ENCODE measurements at places on chromosomes 2 and 18. TPM values are rescaled to one million over a fixed set of nuclear protein-coding genes. Genes with fewer than 3 reads are reported as not detected.

GRCh38 chr2:240959214-240959940 is 39.0 kb upstream of the SNED1 start:
- DNase-seq = no peak

DNA sequence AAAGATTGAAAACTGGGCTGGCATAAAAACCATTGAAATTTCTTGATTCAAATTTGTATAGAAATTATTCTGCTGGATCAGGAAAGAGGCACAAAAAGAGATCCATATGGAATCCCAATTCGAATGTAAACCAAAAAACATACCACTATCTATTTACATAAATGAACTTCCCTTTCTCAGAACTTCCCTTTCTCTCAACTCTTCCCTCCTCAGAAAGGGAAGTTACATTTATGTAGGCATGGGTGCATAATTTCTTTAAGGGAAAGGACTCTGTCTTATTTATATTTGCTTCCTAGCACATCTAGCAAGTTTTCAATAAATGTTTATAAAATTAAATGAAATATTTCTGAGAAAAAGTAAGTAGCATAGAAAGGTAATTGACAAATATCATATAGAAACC is 398.1 kb upstream of the ATP5MC3 start:
- DNase-seq = no peak

DNA sequence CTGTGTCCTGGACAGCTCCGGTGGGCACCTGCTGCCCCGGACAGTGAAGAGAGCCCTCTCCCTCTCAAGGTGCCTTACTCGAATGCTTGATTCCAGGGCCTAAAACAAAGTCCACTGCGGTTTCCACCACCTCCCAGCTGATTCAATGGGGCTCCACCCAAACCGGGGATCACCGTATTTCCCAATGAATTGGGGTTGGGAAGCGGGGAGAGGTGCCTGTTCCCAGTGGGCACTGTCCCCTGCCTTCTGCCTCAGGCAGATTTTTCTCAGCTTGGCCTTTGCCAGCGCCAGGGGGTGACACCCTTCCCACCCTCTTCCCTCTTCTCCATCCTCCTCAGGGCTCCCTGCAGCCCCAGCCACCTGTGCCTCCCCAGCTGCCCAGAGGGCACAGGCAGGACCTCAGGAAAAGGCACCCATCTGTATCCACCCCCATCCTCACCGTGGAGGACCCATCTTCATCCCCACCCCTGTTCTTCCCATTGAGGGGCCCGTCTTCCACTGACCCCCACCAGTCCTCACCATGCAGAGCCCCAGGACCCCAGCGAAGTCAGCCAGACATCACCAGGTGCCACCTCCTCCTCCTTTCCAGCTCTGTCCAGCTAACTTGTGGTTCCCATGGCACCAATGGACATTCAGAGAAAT is 66.7 kb upstream of the HPCAL1 start:
- DNase-seq = no peak

DNA sequence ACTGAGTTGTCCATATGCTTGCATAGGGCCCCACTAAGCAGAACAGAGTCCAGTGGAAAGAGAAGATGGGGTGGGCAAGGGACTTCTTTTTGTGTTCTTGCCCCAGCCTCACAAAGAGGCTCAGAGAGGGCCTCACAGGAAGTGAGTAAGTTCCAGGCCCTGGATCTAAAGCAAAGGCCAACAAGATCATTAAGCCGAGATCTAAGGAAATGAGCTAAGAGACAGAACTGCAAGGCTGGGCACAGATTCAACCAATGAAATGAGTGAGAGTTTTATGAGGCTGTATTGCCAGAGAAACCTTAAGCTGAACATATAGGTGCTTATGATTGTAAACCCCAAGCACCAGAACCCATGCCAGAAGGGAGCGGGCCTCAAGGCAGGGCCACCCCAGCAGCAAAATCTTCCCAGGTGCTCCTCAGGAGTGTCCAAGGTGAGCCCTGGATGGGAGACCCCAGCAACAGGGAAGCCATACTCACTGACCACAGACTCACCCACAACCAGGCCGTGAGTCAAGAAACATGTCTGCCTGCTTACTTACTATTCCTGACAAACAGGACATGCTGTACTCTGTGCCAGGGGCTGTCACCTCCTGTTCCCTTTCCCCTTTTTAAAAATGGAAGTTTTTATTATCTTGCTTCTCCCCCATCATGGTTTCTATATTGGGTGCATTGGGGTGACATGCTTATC is 40.2 kb downstream of the SLC14A1 start:
- peak; percentile 89 for DNase-seq

DNA sequence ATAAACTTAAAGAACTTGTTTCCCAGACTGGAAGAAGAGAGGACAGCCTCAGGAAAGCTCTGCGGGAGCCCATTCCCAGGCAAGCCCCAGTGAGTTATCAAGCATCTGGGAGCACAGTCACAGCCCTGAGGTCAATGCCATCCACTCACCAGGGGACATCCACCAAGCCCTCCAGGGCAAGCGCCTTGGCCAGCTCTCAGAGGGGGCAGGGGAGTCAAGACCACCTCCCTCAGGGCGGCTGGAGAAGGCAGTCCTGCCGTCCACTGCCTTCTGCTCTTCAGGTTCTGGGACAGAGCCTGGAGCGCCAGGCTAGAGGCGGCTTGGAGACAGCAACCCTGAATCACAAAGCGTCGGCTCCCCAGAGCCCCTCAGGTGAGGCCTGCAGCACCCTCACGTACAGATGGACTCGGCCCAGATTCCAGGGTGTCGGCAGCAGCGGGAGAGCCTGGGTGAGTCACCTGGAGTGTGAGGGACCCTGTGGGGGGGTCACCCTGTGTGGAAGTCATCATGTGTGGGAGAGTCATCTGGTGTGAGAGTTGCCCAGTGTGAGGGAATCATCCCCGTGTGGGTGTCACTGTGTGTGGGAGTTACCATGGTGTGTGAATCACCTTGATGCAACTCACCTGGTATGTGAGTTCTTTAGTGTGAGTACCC is 100.9 kb upstream of the TEX51 start:
- DNase-seq = no peak

GRCh38 chr2:19035238-19035637 is 323.2 kb downstream of the OSR1 start:
- DNase-seq = no peak

GRCh38 chr2:71619230-71619741 is 165.9 kb downstream of the DYSF start:
- no peak for DNase-seq

GRCh38 chr2:17030047-17030446 is 364.4 kb upstream of the CYRIA start:
- DNase-seq = no peak

DNA sequence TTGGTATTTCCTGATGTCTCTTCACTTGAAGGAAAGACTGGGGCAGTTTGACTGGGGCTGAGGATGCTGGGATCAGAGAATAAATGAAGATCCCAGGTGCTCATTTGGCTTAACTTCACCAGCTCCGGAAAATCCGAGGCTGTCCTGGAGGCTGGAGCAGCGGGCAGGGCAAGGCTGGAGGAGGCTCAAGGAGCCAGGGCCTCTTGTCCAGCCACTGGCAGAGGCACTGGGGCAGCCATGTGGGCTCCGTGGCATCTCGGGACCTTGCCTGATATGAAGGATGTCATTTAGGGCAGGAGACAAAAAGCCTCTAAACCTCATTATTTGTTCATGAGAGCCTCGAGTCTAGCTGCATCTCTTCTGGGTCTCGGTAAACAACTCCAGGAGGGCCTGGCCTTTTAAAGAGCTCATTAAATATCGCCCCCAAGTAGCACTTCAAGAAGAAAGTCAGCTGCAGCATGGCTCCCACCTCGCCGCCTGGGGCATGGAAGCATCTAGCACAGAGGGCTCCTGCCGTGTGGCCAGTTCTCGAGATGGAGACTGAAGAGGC is 13.5 kb upstream of the GPR55 start:
- DNase-seq = no peak

The RBKS gene
- 0.71 TPM for total RNA-seq

All from HT1080 (cell line).